NCI-H1930 (cell line): ENCODE measurements at places on chromosomes 5 and 9.

DNA sequence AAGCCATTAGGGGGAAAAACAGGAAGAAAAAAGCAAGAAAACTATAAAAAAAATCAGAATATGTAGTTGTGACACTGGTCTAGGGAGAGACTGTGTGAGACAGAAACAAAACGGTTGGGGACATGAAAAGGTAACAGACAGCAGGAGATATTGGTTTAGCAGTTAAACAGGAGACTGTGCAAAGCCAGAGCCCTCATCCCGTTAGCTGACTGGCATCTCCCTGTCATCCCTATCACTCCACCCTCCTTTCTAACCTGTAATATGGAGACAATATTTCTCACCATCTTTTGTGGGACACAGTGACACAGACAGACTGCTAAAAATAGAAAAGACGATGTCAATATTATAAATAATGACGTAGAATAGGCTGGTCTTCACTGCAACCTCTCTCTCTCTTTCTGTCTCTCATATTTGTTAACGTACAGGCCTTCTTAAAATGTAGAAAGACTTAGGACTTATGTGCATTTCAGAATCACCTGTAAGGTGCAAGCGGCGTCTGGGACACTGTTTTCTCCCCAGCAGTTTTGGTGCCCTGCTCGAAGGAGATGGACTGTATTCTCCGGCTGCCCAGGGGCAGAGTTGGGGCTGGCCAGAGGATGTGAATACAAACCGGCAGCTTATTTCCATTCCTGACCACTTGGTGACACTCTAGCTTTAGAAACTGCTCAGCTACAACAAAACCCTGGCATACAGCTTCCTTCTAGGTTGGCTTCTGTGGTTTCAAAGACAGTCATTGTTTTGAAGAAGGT is 190.6 kb downstream of the MAT2B start:
- peak; percentile 1 for DNase-seq

DNA sequence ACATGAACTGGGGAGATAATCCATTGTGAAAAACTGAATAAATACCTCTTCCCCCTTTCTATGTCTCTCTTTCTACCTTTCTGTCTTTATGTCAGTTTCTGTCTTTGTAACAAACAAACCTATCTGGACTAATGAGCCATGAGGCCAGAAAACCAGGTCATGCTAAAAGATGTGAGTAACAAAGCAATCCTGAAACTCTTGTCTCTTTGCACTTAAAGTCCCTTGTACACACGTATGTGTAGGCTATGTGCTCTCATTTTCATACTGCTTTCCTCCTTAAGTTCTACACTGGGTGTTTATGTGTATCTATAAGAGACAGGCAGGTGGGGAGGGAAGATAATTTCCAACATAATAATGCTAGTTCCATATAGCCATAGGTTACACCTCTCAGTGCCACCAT is 123.8 kb upstream of the PTGER4 start:
- DNase-seq: no peak

- DNase-seq: no peak
Observed at GRCh38 chr5:122738088-122738487, 36.8 kb upstream of the SNX2 start.

DNA sequence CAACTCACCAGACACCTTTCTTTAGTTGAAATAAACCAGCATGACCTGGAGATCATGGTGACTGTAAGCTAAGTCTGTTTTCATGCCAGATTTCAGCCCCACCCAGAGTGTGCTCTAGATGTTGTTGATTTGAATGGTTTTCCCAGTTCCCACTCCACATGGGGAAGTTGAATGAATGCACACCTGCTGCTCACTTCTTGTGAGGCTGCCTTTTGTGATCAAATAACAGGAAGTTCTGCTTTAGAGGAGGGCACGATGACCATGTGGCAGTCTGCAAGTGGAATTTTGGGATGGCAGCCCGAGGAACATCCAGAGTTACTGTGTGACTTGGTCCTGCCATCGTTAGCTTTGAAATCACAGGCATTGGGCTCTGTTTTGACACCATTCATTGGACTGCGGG is 18.7 kb downstream of the SLC46A2 start:
- DNase-seq: no peak

DNA sequence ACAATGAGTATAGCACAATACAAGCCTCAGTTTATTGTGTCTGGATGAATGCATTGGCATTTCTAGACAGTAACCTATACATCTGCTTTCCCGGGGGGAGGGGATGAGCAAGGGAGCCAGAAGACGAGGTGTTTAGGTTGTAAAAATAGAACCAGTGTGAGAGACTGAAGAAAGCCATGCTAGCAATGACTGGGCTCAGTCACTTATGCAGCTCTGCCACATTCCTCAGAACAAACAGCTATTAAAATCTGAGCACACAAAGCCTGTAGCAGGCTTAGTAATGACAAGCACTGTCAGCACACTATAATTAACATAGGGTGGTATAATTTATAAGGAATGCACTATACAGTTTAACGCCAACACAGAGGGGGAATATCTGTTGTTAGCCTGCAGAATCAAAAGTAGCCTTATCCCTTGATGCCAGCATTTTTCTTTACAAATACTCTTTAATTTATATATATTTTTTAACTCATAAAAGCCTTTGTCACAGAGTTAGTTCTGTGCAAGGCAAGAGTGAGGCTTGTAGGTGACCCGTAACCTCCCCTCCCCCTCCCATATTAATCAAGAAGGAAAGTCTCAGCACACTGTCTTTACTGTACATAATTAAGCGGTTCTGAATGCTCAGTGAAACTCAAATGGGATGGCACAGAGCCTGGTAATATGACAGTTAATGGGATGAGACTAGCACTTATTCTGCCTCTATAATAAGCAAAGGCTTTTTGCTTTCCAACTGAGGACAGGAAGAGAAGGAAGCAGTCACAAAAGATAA is 295.4 kb downstream of the CSNK1G3 start:
- DNase-seq: no peak

GRCh38 chr9:70409800-70410199 is 4.7 kb downstream of the KLF9 start:
- no peak for DNase-seq

DNA sequence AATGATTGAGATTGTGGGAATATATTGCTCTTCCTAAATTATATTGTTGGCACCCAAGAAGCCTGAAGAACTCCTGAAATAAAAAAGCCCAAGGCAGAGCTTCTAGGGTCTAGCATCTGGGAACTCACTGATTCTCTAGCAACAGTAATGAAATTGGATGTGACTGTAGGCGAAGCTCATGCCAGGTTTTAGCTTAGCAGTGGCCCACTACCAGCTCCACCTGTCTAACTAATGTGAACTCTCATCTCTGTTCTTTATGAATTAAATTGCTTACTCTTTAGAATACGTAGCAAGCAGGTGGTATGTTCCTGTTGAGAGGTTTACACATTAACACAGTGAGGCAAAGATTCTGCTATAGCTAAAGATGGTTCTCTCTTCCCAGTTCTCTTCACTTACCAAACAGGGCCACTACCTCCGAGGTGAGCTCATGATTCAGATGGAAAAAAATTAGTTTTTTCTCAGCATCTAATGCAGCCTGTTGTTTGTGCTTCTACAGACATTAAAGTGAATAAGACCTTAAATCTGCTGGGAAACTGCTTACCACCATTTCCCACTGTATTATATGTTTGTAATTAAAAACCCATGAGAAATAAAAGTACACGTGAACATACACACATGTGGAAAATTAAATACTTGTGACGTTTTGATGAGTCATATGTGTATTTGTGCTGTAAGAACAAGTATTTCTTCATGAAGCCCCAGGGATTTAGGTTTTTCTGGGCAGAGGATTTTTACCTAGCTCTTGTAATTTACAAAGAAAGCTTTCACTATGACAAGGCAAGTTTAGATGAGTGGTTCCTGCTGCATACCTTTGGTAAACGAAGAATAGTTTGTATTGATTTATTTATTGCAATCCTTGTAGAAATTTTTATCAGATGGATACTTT is 360.1 kb downstream of the KDM4C start:
- DNase-seq: no peak

DNA sequence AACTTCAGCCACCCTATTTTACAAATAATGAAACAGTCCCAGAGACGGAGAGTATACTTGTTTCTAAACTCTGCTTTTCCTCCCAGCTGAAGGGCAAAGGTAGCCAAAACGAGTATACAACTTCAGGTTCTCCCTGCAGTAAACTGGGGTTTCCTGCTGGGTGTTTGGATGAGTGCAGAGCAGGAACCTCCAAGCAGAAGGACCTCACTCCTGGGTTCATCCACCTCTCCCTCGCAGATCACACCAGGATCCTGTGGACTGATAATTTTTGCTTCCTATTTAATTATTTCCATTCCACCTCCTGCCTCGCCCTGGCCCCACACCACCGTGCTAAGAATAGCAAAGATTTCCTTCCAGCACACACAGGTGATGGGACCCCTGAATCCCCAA is 2.0 kb upstream of the FOXB2 start:
- no peak for DNase-seq

GRCh38 chr9:75299324-75299723 is 211.0 kb downstream of the OSTF1 start:
- DNase-seq: no peak

DNA sequence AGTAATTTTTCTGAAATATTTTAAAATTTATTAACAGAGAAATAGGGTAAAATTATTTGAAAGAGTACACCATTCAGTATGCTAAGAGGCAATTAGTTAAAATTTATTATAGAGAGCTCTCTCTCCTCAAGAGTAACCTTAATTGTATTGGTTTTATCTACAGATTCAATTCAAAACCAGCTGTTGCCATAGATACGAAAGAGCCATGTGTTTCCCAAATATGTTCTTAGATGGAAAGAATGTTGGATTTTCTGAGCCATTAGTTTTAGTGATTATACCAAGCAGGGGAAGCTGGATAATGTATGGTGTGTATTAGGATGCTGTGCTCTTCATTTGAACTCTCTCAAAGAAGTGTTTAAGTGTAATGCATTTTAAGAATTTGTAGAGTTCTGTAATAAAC is 27.8 kb downstream of the C7 start:
- no peak for DNase-seq

DNA sequence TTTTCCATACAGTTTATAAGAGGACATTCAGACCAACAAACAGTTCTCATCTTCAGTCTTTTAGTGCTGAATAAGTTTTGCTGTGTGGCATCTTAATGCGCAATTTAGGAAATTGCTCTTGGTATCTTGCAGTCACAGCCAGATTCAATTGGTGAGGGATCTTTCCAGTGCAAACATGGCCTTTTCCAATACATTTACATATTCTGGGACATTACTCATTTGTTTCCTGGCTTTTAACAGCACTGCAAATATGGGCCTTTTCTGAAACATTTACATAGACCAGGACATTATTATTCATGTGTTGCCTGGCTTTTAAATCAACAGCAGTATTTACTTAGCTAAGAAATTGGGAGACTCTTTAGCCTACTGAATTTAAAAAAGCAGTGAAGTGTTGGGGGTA is 22.7 kb downstream of the ANKRD33B start:
- no peak for DNase-seq

- peak; percentile 11 for DNase-seq
Observed at GRCh38 chr5:41636605-41637004, 126.2 kb upstream of the PLCXD3 start.

GRCh38 chr5:144237851-144238250 is 67.2 kb downstream of the KCTD16 start:
- DNase-seq: no peak

GRCh38 chr5:54756301-54756700 is 229.1 kb downstream of the ESM1 start:
- no peak for DNase-seq

DNA sequence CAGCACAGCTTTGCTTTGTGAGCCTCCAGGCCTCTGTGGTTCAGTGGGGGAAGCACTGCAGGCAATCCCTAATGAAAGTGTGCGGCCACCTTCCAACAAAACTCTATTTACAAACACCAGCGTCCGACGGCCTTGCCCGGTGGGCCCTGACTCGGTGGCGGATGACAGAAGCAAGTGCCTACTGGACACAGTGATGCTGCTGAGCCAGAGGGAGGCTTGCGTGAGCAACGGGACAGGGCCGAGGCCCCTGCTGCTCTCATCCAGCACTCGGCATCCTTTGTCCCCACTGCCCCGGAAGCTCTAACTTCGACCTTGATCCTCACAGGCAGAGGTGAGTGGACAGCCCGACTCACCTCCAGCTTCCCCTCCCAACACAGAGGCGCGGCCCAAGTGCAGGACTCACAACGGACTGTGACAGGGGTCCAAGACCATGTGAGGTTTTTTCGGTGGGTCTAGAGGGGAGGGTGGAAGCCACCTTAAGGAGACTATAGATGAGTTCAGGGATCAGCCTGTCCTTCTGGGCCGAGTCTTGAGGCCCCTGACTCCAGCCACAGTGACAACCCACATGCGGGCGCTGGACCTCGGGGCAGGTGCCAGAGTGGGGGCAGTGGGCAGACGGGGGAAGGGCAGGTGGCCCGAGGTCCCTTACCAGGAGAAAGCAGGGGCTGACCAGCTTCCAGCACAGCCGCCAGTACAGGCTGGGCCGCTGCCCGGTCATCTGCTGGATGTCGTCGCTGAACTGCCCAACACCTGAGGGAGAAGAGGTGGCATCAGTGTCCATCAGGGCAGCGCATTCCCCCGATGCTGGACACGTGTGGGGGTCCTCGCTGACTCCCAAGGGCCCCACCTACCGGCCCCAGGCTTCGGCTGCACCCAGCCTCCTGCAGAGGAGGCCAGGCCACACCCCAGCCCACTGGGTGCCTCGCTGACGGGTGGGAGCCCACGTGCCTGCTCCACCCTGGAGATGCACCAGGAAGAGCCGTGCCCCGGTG is 39.4 kb downstream of the SLC6A3 start:
- no peak for DNase-seq

DNA sequence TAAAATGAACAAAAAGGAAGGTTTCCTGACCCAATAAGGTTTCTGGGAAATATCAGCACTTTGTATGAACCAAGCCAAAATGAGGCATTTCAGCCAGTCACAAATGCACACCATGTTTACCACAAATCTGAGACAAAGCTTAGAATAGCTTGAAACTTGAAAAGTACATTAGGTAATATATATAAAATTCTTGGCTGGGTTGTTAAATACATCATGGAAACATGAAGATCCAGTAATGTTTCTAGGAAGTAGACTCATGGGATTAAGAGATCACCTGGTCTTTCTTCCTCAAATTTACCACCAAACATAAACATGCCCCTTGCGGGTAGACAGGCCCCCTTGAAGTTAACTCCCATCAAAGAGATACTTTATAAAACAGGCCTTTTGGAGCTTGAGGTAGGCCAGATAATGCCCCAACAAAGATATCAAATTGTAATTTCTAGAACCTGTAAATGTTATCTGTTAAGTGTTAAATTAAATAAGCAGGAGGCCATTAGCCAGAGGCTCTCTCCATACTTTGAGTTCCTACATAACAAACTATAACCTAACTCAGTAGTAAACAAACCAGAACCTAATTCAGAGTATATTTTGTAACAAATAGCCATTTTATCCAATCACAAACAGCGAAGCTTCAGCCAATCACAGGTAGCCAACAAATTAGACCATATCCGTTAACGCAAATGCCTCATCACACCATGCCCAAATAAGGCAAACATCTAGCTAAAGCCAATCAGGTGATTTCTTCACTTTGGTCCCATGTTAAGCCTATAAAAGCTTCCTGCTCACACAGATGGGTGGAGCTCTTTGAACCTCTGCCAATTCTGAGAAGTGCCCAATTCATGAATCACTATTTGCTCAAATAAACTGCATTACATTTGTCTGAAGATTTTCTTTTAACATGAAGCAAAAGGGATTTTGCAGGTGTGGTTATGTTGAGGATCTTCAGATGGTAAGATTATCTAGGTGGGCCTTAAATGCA is 127.9 kb upstream of the TARS1 start:
- DNase-seq: no peak
